ENCODE measurements at places on chromosomes 2 and 18.
A peak's percentile ranks its signal among the peaks of the same experiment; 100 is the strongest.

DNA sequence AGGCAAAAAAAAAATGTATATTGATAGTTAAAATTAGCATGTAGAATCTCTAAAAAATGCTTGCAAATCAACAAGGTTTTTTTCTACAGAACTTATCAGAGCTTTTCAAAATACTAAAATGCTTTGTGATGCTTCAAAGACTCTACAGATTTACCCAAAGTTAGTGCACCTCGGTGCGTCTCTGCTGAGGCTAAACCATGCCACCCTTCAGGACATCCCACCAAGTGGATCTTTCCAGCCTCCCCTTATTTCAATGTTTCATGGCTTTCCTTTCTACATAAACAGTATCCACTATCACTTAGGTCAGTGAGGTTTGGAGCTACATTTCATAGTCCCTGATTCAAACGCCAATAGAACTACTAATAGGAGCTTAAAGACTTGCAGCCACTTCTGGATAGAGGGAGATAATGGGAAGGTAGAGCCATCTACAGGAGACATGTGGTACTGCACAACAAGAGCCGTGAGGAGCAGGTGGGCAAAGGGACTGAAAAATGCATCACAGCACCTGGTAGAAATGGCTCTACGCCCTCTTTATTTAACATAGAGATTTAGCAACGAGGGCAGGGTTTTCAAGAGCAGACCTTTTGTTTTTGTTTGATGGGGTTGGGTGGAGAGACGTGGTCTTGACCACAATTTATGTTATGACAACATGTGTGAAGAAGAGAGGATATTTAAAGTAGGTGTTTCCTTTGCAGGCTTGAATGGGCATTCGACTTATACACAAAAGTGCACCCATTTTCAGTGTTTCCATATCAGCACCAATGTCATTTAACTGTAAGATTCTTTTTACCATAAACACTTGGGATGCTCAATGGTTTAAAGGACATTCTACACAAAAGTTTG is 56.1 kb upstream of the SLC35G4 start:
- peak; percentile 11 for DNase-seq

- DNase-seq, result no peak
Observed at GRCh38 chr2:230685178-230685577, 27.5 kb upstream of the CAB39 start.

GRCh38 chr2:8312221-8312620 is 369.6 kb upstream of the ID2 start:
- no peak for DNase-seq

- no peak for DNase-seq
Observed at GRCh38 chr2:197915548-197916265, 111.3 kb downstream of the PLCL1 start.

GRCh38 chr2:88810488-88810887 is 119.0 kb downstream of the RPIA start:
- no peak for DNase-seq

DNA sequence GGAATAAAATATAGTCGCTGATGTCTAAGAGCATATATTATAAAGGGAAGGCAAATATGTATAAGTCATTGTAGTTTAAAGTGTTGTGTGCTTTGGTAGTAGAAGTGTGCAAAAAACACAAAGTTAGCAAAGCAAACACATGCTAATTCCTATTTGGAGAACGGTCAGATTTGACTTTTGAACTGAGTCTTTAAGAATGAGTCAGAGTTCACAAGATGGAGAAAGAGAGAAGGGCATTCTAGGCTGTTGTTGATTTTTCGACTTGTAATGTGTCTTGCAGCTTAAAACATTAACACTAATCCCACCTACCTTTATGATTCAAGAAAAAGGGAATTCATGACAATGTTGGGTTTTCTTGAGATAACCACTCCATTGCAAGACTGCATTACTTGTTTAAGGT is 98.1 kb downstream of the CRIM1 start:
- no peak for DNase-seq

DNA sequence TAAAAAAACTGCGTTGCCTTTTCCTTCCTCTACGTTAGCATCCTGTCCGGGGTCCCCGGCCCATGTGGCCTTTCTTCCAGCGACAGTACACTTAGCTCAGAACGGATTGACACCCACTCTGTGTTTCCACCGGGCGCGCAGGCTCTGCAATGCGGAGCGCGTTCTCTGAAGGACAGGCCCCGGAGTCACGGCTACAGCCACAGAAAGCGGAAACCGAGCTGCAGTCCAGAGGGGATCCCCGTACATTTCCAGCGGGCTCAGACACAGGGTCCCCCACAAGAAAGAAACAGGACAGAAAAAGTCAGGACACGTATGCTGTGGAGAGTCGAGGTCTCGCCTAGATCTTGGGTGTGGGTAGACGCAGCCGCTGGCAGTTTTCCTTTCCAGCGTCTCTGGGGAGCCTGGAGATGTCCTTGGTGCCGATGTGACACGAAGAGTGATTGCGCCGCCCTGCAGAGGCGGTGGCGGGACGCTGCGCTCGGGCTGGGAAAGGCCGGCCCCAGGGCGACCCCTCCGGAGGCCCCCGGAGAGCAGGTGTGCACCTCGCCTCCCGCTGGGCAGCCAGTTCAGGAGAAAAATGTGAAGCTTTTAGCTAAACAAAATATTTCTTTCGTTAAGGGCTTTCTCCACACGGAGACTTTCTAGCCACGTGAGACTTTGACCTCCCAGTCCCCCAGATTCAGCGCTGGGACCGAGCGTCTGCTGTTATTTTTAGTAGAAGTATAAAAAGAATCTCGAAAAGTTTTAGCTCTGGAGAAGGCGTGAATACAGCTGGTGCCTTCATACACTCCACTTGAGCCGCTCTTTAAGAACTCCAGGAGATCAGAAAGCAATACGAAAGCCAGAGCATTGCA is 1.3 kb upstream of the ACKR3 start:
- peak; percentile 35 for DNase-seq

DNA sequence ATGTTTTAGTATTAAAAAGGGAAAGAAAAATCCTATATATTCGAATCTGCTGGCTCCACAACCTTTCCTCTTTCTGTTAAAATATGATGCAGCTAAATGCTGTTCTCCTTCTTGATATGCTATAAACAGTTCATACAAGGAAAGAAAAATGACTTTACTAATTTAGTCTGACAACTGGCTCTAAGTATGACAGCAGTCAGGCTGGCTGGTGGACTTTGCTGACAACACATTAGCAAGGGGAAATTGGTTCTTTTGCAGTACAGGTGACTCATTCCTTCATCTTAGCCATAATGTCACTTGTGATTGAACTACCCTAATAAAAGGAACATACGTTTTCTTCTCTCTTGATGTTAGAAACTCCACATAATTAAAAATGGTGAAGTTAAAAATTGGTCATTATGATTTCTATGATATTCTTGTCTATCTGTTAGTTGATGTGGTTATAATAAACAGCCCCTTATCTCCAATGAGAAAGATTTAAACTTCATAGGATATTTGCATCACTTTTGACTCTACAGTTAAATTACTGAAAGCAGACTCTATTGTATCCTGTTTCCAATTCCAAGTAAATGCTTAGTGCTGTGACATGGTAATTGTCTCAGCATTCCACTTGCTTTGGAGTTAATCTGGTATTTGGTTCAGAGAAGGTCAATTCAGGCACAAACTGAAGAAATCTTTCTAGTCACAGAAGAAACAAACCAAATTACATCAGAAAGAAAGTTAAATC is 315.3 kb upstream of the GULP1 start:
- no peak for DNase-seq

DNA sequence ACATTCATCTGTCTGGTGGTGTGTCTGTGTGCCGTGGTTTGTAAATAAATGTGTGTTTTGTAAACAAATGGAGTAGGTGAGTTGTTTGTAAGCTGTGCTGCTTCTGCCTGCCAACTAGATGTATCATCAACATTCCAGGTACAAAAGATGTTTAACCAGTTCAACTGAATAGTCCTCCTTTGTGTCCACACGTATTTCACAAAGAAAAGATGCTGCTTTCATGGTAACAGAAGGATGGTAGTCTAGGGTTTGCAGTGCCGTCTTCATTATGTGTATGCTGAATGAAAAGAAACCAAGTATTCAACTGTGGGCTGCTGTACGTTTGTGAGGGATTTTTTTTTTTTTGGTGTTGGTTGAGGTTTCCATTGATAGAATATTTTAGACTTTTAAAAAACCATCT is 72.1 kb downstream of the CAMKMT start:
- DNase-seq, result no peak

- DNase-seq, result no peak
Observed at GRCh38 chr2:55842046-55842445, 81.5 kb downstream of the EFEMP1 start.

- no peak for DNase-seq
Observed at GRCh38 chr2:200585730-200586643, at the start of gene AOX1. Gene AOX1 (plus strand): TSS chr2:200586014. CDS start chr2:200586109, 95 bp downstream.

- DNase-seq, result no peak
Observed at GRCh38 chr2:26519396-26520147, 41.6 kb upstream of the OTOF start.

GRCh38 chr2:71667256-71668182 is 214.2 kb downstream of the DYSF start:
- no peak for DNase-seq

DNA sequence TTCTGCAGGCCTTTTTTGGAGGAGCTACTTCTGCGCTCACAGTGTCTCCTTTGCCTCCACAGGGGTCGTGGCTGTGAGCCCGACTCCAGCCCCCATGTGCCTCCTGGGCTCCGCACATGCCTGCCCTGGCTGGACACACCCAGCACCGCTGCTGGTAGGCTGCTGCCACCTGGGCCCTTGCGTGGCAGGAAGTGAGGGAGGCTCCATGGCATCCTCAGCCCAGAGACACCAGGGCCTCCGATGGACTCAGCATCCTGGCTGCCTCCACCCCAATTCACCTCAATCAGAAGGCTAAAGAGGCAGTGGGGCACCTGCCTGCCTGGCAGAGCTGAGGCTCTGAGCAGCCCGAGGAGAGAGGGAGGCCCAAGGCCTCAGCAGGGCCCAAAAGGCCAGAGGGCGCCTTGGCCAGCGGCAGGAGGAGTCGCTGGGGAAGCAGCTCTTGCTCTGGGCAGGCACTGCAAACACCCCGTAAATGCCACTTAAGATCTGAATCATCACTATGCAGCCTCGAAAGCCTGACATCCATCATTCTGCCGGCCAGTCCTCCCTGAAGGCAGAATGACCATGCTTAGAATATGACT is 68.3 kb upstream of the OTOS start:
- DNase-seq, result no peak

DNA sequence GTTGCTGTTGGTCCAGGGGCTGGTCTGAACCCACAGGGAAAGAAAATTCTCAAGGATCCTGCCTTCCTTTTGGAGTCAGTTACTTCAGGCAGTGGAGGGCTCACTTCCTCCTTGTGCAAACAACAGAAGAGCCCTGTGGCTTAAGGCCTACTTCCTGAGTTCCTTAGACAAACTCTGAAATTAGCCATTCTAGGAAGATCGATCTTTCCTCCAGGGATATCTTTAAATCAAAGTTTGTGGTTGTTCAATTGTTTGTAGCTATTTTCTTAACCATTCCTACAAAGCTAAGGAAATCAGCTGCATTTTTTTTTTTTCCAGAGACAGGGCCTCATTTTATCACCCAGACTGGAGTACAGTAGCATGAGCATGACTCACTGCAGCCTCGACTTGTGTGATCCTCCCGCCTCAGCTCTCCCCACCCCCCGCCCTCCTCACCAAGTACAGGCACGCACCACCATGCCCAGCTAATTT is 156.0 kb downstream of the TANC1 start:
- peak; percentile 24 for DNase-seq

- no peak for DNase-seq
Observed at GRCh38 chr18:36493349-36494159, 196.0 kb downstream of the FHOD3 start.

DNA sequence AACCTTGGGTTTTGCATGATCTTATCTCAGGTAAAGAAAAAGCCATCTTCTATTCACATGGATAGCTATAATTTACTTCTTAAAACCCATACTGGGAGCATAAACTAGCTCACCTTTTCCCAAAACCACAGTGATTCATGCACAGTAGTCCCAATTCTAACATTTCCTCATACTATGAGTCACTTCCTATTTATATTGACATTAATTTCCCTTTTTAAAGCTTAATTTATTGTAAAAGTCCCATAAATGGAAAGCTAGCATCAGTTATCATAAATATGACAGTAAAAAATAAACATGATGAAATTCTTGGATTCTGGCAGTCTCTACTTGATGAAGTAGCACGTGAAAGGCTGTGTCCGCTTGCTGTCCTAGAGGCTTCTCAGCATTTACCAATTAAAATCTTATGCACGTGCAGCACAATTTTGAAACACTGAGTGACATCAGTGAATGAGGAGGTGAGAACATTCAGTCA is 180.1 kb downstream of the CDH2 start:
- no peak for DNase-seq

DNA sequence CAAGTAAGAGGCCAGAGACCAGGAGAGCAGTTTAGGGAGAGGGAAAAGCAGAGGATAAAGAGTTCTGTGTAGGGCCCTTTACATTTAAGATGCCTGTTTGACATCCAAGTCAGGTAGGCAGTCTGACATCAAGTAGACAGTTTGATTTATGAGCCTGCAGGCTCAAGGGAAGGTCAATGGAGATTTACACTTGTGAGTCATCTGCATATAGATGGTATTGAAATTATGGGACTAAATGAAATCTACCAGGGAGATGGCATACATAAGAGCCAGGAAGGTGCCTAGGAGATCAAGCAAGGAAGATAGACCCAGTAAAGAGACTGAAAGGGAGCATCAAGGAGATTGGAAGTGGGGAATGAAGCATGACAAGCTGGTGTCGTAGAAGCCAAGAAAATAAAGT is 212.4 kb upstream of the PKDCC start:
- no peak for DNase-seq

- no peak for DNase-seq
Observed at GRCh38 chr18:6486764-6487426, 72.2 kb upstream of the L3MBTL4 start.

DNA sequence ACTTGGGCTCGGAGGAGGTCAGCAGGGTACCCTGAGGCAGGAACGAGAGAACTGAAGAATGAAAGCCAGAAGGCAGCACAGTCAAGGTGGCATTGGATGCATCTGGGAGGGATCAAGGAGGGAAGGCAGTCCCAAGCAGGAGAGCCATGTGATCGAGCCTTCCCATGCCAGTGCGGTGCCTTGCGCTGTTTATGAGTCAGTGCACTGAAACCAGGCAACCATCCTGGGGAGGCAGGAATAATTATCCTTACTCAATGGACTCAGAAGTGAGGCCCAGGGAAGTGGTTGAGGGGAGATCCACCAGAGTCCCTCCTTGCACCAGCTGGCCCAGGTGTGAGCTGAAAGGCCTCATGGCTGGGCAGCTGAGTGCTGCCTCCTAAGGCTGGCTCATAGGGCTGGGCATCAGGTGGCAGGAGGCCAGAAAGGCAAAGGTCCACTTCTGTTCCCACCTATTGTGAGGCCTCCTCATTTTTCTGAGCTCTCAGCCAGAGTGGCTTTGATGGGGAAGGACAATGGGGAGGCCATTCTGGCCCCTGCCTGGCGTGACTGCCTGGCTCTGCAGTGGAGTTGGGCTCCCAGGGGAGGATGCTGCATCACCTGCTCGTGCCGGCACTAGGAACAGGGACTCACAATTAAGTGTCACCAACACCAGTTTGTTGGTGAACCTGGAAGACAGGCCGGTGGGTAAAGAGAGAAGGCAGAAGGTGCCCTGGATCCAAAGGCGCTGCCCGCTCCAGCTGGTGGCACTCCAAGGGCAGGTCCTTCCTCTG is 82.3 kb downstream of the TFCP2L1 start:
- no peak for DNase-seq

Measured in stimulated activated CD4-positive, alpha-beta T cell treated with anti-CD3 and anti-CD28 coated beads, Interleukin-1b, Interleukin-23, amount 100 ng/mL, for 48 hours (primary cell).